Ovary (tissue), 10 donors: ENCODE measurements at places on chromosomes 13 and 19. TPM values are rescaled to one million over a fixed set of nuclear protein-coding genes. Genes with fewer than 3 reads are reported as not detected.

The PSPN gene
- polyA plus RNA-seq = 1.2 TPM

The ZNF837 gene
- polyA plus RNA-seq = not detected

The FCGBP gene
- polyA plus RNA-seq = 2.3 TPM

The C13orf46 gene
- polyA plus RNA-seq = 0.31 TPM

The CYP4F2 gene
- not detected for polyA plus RNA-seq

The IGSF23 gene
- not detected for polyA plus RNA-seq

DNA sequence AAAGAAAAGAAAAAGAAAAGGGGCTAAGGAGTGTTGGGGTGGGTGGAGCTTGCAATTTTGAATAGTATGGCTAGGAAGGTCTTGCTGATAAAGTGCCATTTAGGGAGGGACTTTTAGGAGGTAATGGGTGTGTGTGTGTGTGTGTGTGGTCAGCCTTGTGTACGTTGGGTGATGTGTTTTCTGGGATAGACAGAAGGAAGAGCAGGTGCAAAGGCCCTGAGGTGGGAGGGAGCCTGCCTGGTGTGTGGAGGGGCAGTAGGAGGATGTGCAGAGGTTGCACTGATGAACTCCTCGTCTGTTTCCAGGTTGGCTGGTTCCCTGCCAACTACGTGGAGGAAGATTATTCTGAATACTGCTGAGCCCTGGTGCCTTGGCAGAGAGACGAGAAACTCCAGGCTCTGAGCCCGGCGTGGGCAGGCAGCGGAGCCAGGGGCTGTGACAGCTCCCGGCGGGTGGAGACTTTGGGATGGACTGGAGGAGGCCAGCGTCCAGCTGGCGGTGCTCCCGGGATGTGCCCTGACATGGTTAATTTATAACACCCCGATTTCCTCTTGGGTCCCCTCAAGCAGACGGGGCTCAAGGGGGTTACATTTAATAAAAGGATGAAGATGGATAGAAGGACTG is 30.5 kb upstream of the ADGRE1 start:
- no peak for DNase-seq

DNA sequence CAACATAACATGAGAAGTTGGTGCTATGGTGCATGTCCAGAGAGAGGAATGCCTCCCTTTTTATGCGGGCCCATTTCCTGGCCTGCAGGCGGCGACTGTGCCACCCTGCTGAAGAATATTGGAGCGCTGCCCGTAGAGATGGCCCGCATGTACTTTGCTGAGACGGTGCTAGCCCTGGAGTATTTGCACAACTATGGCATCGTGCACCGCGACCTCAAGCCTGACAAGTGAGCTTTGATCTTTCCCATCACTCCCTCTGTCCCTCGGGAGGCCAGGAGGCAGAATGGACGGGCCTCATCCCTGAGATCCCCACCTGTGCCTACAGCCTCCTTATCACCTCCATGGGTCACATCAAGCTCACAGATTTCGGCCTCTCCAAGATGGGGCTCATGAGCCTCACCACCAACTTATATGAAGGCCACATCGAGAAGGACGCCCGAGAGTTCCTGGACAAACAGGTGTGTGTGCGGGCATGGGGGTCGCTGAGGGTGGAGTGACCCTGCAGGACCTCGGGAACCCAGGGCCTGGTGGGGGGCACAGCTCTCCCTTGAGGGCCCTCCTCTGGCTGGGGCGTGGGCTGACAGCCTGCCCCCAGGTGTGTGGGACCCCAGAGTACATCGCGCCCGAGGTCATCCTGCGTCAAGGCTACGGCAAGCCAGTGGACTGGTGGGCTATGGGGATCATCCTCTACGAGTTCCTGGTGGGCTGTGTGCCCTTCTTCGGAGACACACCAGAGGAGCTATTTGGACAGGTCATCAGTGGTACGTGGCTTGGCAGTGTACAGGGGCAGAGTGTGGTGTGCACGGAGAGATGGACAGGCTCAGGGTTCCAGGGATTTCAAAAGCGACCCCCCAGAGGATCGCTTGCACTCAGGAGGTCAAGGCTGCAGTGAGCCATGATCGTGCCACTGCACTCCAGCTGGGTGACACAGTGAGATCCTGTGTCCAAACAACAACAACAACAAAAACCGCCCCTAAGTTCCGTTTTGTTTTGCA is 16.2 kb downstream of the DNASE2 start:
- DNase-seq = no peak

DNA sequence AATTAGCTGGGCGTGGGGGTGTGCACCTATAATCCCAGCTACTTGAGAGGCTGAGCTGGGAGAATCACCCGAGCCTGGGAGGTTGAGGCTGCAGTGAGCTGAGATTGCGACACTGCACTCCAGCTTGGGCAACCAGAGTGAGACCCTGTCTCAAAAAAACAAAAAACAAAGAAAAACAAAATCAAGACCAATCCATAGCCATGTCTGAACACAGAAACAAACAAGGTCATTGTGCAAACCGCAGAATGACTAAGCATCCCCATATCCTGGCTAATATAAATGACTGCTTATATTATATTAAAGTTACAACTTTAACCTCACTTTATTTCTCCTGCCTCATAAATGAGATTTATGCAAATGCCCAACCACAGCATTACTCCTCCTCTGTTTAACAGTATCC is 2.3 kb upstream of the LYPD3 start:
- no peak for DNase-seq

DNA sequence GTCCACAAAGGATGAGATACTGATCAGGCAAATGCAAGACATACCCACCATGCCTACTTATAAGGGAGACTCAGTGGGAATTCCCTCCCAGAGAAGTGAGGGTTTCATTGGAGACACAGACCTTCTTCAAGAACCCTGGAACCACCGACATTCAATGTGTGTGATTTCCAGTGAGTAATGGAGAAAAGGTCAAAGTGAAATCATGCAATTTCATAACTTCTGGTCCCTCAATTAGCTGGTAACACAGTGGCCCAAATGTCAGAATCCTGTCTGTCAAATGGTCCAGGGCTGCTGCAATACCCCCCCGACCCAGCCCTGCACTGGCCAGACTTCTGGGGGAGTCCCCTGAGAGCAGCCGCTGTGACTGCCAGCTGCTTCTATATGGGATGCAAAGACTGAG is 4.7 kb upstream of the METTL21C start:
- DNase-seq = no peak

DNA sequence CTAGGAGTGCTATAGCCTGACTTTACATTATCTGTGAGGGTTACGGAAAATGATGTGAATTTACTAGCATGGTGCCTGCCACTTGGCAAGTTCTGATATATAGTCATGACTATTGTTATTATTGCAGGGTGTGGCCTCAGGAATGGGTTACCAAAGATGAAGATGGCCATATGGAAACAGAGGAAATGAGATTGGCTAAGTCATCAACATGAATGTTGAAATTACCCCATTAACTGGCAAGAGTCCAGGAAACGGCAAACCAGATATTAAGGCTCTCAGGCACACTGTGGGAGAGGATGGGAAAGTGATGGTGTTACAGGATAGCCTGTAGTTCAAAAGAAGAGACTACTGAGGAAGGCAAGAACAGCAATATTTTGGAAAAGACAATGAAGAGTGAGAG is 183.3 kb downstream of the KCNRG start:
- no peak for DNase-seq

GRCh38 chr13:84393981-84394625 is 511.8 kb upstream of the SLITRK1 start:
- DNase-seq = no peak

DNA sequence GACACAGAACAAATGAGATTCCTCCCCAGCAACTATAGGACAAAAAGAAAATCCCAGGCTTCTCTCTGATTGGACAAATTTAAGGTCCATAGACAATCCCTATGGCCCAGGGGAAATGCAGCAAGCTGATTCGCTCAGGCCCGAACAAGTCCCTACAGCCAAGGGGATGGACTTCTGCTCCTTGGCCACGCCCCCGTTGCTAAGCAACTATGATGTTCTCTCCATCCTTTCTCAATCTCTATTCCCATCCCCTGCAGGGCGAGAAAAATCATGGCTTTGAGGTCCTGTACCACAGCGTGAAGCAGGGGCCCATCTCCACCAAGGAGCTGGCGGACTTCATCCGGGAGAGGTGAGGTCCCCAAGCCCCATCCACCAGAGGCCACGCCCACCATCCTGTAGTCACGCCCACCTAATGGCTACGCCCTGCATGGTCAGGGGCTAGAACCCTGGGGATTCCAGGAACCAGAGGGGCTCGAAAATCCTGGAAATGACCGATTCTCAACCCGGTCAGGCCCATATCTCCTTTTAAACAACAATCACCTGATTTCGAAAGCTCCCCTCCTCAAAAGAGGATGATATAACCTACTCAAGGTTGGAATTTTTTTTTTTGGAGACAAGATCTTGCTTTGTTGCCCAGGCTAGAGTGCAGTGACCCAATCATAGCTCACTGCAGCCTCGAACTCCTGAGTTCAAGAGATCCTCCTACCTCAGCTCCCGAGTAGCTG is 11.4 kb downstream of the FCHO1 start:
- DNase-seq = no peak

- peak; percentile 41 for DNase-seq
Measured at GRCh38 chr19:5032101-5032967, 63.4 kb downstream of the KDM4B start.

GRCh38 chr13:50132904-50133357 is 117.7 kb downstream of the KCNRG start:
- no peak for DNase-seq

DNA sequence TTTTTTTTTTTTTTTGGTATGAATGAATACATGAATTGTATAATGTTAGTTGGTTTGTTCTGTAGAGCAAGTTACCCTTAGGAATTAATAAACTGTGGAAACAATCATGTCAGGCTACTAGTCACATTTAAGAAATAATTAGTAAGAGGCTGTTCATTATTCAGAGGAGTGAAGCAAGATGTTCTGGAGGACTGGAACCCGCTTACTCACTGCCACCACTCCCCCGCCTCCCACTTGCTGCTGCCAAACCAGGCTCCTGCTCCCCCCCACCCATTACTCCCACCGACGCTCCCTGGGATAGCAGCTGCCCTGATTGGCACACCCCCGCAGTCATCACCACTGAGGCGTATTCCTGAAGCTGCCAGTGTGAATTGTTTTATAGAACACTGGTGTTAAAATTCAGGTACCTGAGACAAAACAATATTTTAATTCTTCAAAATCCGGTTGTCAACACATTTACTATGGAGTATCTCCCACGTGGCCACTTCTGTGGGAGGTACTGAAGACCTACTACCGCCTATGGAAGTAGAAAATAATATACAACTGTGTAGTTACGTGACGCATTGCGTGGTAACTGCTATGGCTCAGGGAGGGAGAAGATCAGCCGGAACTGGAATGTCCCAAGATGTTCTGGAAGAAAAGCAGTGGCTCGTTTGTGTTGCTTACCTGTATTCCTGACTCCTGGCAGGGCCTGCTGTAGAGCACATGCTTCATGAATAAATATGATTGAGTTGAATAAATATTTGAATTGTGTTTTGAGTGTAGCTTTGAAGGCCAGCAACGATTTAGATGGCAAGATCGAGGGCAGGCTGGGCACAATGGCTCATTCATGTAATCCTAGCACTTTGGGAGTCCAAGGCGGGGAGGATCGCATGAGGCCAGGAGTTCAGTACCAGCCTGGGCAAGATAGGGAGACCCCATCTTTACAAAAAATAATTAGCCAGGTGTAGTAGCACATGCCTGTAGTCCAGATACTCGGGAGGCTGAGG is 1.7 kb downstream of the DPY19L3 start:
- peak; percentile 71 for DNase-seq

DNA sequence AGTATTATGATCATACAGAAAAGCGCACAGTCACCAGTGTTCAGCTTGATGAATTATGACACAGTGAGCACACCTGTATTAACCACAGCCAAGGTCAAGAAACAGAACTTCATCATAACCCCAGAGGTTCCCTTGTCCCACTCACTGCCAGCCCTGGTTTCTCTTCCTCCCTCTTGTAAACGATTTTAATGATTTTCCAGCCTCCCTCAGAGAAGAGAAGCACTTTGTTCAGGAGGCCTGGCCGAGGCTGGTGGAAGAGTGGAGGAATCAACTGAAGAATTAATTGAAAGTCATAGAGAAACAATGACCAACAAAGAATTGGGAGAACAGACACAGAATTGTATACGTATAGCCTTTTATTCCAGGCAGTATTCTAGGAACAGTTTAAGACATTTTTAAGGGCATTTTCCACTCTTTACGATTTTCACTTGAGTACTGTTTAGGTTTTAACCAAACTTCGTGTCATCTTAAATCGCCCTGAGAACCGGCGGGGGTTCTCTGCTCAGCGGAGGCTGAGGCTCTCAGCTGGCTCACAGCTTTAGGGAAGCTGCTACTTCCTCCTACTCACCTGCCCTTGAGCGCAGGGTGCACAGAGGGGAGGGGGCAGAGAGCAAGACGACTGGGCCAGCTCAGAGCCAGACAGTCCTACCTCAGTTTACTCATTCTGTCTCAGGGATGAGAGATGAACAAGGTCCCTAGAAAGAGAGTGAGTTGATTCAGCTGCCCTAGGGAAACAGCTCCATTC is 108.6 kb downstream of the AKAP11 start:
- no peak for DNase-seq

GRCh38 chr19:484494-484893 is 11.8 kb upstream of the MADCAM1 start:
- no peak for DNase-seq

DNA sequence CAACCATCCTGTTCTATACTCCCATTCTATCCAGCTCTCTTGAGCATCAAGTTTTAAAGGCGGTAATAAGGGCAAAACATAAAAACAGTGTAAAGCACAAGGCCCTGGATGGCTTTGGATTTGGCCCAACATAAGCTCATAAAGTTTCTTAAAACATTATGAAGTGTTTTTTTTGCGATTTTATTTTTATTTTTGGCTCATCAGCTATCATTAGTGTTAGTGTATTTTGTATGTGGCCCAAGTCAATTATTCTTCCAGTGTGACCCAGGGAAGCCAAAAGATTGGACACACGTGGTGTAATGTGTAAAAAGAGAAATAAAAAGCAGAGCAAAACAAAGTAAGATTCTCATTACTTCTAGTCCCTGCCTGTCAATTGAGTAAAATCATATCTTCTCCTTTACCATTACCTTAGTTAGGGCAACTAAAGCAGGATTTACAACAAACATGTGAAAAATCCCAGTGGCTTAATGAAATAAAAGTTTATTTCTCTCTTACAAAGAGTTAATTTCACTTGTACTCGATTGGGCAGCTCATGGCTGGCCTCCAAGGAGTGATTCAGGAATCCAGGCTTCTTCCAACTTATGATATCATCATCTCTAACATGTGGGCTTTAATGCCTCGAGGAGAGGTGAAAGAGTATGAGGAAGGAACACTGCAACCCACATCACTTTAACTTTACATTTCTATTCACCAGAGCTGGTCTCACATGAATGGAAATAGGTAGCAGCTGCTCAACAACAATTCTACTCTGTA is 725.2 kb upstream of the SLITRK1 start:
- no peak for DNase-seq

GRCh38 chr13:51556740-51557139 is 27.5 kb upstream of the WDFY2 start:
- no peak for DNase-seq

DNA sequence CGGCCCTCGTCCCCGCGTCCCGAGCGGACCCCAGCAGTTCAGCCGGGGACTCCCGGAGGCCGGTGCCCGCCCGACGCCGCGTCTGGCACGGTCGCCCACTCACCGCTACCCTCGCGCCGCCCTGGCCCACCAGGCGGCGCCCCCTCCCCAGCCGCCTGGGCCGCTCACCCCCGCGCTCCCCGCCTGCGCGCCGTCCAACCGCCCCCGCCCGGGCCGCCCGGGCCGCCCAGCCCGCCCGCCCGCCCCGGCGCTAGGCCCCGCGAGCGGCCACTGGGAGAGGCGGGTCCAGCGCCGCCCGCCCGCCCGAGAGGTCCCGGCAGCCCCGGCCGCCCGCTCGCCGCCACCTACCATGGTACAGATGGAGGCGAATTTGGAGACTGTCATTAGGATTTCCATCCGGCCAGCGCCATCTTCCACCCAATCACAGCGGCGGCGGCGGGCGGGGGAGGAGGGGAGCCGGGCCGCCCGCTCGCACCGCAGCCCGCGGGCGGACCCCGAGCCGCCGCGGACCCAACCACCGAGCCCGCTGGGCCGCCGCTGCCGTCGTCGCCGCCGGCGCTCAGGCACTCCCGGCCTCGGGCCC is at the start of gene USP12:
Gene USP12, minus strand, starts transcription at position 568 of the 583 bp plus-strand sequence. Its CDS starts 172 bp downstream, at position 396.
- DNase-seq = peak; percentile 55
